NCI-H1105 treated with DMSO at 0.1 percent for 48 hours (cell line): ENCODE measurements at places on chromosomes 5 and 9.
A peak's percentile ranks its signal among the peaks of the same experiment; 100 is the strongest.

DNA sequence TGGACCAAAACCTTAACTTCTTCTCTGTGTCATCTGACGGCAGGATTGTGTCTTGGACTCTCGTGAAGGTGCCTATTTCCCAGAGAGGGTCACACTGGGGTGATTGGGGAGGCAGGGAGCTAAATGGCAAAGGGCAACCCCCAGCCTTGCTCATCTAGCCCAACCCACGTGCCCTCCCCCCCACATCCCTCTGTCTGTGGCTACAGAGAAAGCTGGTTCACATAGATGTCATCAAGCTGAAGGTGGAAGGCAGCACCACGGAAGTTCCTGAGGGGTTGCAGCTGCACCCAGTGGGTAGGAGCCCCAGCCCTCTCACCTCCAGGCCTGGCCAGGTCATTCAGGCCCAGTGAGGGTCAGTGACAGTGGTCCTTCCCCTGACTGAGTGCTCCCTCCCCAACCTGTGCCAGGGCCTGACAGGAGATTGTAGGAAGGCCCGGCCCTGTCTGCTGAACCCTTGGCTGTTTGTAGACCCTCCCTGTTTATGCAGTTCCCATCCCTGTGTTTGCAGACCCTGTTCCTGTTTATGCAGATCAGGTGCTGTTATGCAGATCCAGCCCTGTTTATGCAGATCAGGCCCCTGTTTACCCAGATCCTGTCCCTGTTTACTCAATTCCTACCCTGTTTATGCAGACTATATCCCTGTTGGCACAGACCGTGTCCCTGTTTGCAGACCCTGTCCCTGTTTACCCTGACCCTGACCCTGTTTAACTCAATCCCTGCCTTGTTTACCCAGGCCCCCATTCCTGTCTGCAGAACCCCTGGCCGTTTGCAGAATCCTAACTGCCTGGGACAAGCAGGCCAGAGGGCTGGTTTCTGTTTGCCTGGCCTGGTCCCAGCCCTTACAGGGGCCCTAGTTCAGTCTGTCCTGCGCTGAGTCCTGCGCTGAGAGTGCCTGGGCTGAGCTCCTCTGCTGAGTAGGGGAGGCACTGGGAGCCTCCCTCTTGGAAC lies 10.4 kb downstream of the ENHO start:
- no peak for DNase-seq

DNA sequence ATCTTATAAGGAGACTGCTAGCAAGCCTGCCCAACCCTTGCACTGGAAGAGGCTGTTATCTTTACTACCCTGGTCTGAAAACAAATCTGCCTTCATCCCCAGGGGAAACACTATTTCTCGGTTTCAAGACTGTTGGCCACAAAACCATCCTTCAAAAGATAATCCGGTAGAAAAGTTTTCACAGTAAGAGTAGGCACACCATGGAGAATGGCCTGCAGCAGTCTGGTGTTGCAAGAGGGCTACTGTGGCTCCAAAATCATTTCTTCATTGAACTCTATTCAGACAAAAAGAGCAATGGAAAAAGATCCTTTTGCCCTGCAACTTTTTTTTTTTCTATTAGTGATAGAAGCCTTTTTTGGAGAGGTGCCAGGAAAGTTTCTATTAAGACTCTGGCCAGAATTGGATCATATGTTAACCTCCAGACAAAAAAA lies 163.9 kb downstream of the ARHGEF28 start:
- no peak for DNase-seq

- DNase-seq = no peak
These were observed 44.7 kb downstream of the DIAPH1 start for GRCh38 chr5:141574122-141574510.

DNA sequence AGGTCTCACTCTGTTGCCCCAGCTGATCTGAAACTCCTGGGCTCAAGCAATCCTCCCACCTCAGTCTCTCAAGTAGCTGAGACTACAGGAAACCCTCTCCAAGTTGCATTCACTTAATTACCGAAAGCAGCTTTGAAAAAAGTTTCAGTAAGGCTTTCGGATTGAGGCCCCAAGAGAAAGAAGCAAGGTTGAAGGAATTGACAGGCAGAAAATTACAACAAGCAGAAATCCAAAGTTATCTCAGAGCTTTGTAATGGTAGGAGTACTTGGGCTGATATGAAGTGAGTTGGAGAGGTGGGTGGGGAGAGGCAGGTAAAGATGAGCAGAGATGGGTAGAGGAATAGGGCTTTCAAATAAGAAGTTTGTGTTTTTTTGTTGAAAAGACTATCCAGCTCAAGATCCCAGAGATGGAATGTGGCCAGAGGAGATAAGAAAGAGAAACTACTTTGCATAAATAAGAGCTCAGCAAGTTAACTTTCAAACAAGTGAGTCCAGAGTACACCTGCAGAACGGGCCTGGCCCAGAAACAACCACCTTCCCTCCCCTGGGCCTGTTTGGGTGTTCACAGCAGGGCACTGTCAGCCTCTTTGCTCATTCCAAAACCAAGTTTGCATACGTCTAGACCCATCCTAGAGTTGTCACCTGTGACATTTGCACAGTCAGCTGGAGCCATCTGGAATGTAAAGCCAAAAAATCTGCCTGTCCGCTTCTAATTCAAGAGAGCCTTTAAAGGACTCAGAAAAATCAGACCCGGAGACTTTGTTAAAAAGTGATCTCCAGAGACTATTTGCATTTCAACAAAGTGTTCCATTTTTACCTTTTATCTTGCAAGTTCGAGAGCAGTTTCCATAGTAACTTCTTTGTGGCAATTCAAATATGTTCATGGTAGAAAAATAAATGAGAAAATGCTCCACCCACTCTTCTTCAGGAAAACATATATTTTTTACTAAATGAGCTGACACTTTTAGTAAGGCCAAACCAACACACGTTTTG lies 2.2 kb upstream of the CLINT1 start:
- no peak for DNase-seq

DNA sequence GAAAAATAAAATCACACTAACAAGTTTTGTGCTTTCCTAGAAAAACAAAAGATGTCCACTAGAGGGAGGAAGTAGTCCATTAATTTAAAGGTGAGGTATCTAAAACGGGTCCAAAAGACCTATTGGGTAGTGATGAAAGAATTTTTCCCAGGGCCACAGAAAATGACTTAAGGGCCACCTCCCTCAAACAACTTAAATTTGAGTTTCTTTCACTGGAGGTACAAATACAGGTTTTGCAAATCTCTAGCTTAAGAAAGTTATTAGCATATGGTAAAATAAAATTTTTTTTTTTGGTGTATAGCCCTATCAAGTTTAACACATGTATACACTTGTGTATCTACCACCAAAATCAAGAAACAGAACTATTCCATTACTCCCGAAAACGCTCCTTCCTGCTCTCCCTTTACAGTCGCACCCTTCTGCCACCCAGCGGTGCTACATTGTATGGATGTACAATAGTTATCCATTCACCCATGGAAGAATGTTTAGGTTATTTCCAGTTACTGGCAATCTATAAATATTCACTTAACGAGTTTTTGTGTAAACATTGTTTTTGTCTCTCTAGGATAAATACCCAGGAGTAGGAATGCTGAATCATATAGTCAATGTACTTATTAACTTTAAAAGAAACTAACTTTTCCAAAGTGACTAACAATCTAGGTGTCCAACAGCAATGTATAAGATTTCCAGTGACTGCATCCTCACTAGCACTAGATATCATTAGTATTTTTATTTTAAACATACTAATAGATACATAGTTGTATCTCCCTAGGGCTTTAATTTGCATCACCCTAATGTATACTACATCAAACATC lies 21.9 kb downstream of the DEPDC1B start:
- peak; percentile 14 for DNase-seq

DNA sequence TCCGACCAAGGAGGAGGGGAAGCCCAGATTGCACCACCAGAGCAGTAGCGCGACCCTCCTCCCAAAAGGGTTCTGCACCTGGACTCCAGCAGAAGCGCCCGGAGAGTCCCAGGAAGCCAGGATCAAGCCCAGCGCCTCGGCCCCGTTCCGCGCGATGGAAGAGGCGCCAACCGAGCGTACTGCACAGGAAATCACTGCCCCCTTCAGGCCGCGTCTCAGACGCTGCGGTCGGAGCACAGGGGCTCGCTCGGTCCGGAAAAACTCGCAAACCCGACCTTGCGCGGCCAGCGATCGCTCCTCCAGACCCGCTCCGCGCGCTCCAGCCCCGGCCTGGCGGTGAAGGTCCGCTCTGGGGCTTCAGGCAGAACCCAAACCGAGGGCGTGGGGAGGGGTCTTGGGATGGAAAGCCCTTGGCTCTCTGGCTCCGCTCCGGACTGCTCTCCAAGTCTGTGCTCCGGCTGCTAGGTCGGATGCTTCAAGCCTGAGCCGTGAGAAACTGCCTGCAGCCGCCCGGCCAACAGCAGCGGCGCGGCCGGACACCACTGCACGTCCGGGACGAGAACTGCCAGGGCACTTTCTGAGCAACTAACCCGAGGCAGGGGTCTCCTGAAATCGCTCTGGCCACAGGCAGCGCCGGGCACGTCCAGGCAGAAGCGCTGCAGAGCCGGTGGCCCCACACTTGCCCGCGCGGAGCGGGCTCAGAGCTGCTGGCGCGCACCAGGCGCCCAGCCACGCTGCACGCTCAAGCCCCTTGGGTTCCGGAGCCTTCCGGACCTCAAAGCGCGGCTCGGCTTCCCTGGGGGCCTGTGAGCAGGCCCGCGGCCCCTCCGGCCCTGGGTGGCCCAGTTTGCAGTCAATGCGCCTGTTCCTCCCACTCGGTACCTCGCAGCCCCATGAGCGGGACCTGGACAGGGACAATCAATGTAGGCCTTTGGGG lies 1.3 kb downstream of the GABBR2 start:
- DNase-seq = peak; percentile 76

GRCh38 chr9:92917176-92917800 lies 30.0 kb upstream of the FGD3 start:
- DNase-seq = no peak

DNA sequence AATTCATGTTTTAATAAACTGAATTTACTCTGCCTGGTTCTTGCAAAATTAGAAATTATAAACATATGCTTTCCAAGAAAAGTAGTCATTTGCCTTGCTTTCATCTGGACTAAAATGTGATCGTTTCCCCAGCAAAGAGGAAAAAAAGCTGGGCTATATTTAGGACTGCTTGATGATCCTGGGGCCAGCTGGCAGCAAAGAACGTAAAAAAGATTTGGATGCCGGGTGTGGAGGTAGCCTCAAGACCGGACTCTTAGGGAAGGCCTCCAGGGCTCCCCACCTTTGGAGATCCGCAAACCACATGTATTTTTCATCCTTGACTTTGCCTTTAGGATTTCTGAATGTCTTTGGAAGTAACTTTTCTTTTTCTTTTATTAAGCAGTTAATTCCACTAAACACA lies 156.1 kb upstream of the SEMA6A start:
- no peak for DNase-seq

DNA sequence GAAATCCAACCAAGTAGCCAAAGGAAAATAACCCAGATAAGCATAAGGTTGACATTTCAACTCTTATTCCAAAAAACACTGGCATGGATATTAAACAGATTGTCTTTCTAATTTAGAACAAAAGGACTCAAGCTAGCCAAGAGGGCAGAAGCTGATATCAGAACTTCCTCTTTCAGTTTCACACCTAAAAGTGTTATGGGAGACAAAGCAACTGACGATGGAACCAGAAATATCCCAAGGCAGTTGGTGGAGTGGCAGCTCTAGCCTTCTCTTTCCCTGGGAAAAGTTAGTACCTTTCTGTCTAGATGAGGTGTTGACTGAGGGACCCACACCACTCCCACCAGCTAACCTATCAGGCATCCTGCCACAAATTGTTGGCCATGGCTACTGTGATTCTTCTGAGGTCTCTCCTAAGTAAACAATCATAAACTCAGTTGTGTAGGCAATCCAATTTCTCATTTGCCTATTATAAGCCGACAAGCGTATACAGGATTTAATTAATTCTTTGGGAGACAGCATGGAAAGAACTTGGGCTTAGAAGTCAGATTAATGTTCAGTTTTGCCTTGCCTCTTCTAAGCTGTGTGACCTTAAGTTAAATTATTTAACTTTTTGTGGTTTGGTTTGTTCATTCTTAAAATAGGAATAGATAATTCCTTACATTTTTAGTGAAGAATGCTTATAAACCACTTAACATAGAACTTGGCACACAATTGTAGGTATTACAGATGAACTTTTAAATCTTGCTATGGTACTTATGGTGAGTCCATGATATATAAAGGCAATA lies 110.9 kb upstream of the ADAMTSL1 start:
- DNase-seq = peak; percentile 44

DNA sequence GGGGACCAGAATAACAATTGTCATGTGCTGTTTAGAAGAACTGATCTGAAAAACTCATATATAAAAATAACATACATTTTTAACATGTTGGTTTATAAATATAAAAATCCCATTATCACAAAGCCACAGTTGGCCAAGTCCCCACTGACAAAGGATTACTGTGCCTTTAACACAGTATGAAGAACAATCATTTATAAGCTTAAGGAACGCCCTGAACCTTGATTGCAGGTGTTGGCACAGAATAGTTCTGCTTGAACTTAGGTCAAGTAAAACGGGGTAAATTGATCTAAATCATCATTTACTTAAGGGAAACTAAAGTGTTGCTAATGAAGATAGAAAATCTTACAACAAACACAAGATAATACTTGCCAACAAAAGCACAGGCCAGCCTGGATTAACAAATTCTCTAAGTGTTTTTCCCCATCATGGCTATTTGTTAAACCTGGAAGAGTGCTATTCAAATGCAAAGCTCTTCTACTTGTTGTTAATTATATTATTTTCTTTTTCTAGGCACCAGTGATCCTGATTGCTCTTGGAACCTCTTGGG lies 46.1 kb downstream of the ASTN2 start:
- DNase-seq = no peak

DNA sequence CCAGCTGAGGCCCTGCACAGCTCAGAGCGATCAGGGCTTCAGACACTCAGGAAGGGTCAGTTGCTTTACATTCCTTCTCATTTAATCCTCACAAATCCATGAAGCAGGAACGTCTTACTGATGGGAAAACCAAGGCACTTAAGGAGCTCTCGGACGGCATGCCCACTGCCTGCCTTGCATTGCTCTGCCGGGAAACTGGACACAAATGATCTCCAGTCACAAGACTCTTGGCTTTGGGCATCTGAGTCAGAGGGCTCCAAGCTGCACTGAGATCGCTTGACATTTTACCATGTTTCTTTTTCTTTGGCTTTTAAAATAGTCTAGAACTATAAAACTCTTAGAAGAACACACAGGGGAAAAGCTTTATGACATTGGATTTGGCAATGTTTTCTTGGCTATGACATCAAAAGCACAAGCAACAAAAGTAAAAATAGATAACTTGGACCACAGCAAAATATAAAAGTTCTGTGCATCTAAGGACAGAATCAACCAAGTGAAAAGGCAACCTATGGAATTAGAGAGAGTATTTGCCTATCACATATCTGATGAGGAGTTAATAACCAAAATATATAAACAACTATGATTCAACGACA lies 43.6 kb upstream of the HRH2 start:
- DNase-seq = no peak

GRCh38 chr9:68595868-68596267 lies 55.2 kb upstream of the TMEM252 start:
- no peak for DNase-seq
